ENCODE measurements at places on chromosomes 4 and X.

DNA sequence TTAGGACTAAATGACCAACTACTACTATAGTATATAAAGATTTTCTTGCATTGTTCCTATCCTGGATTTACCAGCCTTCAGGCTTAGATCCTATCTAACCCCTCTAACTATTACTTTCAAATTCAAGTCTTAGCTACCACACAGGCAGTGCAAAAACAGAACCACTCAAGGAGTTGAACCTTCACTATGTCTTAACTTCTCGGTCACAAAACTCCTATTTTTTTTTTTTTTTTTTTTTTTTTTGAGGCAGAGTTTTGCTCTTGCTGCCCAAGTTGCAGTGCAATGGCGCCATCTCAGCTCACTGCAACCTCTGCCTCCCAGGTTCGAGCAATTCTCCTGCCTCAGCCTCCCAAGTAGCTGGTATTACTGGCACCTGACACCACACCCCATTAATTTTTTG, 6.3 kb upstream of the FAM200B start:
- no peak for DNase-seq

DNA sequence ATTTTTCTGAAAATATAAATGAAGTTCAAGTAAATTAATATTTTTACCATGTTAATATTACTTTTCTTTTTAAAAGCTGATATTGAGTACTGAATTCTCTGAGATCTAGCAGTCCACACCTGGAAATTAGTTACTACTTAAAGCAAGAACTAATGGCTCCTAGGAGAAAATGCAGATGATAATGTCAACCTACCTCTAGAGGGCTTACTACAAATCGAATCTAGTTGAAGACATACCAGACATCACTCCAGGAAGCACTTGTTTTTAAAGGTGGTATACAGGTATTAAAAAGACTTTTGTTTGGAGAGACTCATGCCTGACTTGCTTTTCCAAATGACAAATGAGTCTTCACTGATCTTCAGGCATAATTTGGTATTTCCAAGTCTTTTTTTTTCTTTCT, 516.4 kb upstream of the BOD1L1 start:
- no peak for DNase-seq

DNA sequence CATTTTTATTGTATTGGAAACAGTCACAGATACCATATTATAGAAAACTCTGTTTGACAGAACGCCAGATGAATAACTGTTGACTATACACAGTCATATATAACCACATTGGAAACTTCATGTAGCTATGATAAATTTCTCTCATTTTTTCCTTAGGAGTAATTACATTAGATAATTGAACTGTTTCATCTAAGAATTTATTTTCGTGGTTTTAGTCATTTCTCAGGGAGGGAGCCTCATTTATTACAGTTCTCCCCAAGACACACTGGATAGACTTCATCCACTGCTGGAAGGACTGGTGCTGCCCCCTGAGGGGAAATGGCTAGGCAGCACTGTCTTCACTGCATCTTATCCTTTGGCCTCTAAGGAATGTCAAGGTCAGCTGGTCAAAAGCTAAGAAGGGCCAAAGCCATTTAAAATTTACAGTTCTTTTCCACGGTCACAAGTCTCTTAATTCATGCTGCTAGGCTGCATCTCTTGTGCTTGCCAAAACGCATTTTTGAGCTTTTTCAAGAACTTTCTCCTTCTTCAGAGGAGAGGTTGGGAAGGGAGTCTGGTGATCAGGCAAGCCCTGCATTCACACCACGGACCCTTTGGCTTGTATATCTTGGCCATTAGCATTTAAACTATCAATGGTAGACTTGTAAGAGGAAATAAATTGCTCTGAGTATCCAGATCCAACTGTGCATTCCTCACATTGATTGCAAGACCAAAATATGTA, 145.1 kb downstream of the CBR4 start:
- DNase-seq = no peak

GRCh38 chrX:130094696-130095095, 15.6 kb downstream of the ELF4 start:
- no peak for DNase-seq

GRCh38 chr4:169071747-169072146, 61.7 kb upstream of the CBR4 start:
- no peak for DNase-seq

DNA sequence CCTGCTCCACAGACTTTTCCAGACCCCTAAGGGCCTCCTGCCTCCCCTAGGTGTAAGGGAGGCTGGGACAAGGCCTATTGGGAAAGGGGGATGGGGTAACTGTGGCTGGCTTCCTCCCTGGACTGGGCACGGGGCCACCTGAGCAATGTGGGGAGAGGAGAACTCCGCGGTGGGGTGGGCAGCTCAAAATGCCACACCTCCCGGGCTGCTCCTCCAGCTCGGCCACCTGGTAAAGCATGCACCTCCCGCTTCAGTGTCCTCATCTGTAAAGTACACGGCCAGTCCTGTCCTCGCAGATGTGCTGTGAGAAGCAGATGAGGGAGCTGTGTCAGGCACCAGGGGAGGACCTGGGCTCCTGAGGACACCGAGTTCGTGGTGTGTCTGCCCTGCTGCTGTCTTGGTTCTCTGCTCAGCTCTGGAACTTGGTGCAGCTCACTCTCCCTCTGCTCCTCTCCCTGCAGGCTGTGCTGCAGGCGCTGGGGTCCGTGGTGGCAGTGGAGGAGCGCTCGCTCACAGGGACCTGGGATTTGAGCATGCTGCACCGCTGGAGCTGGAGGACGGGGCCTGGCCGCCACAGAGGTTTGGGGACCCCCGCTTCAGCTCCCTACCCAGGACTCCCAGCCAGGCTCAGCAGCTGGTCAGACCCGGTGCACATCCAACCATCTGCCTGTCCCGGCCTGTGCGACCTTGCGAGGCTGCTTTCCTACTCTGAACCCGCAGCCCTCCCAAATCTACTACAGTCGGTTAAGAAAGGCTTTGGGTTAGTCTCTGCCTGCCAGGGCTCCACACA, 20.8 kb upstream of the MRFAP1 start:
- DNase-seq = no peak

- DNase-seq = no peak
Measured at GRCh38 chr4:181702864-181703495, 540.2 kb upstream of the TENM3 start.

- no peak for DNase-seq
Measured at GRCh38 chr4:77202491-77202890, 45.5 kb downstream of the CCNG2 start.

DNA sequence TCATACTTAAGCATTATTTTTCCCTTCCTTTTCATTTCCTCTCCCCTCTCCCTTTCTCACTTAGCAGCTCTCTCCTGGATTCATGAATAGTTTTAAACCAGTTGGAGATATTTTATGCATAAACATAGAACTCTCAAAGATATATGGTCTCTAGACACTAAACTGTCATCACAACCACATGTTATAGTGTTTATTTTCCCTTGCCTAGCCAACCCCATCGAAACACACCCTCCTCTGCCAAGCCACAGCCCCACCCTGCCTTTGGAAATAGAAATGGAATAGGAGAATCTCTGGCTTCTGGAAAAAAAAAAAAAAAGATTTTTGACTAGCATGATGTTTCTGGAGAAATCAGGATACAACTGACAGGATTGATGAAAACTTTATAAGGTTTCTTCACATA, 64.8 kb upstream of the RBPJ start:
- DNase-seq = no peak

DNA sequence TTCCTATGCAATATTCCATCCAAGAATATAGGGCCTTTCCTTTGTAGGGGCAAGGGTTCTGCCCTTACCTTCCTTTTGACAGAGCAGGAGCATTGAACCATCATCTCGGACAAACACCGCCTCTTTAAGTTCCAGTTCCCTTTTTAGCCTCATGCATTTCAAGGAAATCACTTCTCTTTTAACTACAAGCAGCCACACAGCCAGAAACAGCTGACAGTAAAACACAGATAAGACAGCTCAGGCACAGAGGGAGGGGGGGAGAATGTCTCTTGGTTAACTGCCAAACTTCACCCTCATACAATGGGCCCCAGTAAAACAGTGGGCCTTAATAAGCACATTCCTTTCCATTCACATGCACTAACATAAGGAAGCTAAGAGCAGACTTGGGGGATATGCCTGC, 648.3 kb downstream of the GABRG1 start:
- DNase-seq = no peak

- no peak for DNase-seq
Measured at GRCh38 chr4:154277172-154277571, 214.4 kb downstream of the DCHS2 start.

DNA sequence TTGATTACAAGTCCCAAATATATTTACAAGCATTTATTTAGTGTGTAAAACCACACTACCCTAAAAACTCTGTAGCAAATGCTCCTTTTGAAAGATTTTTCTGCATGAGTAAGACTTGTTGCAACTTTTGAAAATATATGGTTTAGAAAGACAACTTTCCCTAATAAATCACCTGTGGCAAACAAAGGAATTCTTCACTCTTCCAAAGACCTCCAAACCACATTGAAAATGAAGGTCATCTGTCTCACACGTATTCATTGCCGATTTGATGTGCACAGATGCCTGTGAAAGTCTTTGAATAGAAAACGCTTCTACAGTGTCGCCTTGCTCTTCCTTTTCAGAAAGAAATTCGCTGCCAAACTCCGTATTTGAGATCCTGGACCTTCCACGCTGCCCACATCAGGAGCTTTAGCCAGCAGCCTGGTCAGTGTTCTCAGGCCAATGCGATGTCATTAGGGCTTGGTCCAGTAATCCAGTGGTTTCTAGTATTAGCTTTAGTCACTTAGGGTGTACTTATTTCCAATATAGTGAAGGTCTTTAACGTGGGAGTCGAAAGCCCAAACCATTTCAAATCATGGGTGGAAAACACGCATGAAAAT, 22.2 kb downstream of the SPINK2 start:
- no peak for DNase-seq

DNA sequence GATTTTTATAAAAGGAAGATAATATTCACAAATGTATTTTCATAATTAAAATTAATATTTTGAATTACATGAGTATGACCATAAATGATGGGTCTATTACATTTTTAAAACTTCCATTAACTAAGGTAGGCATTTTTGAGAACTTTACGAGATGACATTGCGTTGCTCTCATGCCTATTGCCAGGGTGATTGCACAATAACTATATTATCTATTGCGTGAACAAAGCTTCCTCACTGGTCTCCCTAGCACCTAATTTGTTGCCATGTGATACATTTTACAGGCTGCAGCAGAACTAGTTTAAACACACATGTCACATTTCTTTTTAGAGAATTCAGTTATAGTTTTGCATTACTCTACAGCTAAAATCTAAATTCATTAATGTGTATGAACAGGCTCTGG, 289.7 kb upstream of the GRID2 start:
- DNase-seq = no peak

DNA sequence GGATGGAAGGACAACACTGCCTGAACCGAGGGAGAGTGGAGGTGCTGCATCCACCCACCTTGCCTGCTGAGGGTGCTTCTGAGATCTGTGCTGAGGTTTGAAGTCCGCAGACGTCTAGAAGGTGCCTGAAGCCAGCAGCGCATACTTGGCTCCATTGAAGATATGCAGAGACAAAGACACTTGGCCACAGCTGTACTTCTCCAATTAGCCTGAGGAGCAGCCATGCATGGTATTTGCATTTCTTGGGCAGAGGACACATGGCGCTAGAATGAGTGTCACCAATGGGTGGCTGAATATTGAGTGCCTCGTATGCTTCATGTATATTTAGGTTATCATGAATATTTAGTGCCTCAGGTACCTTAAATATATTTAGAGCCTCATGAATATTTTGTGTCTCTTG, 128.7 kb upstream of the ATP6AP2 start:
- no peak for DNase-seq

GRCh38 chr4:109728385-109728784, 1.5 kb downstream of the PLA2G12A start:
- DNase-seq = no peak

DNA sequence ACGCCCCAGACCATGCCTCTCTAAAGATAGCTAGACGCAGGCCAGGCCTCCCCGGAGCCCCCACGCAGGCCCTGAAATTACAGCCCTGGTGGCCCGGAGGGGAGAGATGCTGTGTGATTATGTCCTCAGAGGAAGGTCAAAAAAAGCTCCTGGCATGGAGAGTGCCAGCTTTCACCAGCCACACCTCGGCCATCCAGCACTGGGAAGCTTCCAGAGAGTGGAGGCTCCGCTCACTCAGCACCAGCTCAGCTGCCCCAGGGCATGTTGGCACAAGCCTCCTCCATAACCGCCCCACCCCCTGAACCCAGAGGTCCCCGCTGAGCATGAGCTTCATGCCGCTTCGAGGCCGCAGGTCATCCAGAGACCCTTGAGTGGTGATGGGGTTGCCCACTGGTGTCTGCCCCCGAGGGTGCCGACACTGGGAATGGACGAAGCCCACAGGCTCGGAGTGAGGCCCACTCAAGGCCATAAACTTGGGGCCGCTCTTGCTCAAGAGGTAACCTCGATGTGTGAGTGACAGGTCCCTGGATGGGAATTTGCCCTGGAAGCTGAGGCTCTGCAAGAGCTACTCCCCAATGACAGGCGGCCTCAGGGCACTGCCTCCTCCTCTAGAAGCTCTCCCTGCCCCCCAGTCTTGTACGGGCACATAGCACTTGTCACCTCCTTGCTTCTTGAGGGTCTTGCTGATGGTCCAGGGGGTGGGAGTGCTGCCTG, 4.4 kb upstream of the BGN start:
- DNase-seq = no peak

- no peak for DNase-seq
Measured at GRCh38 chrX:134396174-134396573, 63.8 kb upstream of the HPRT1 start.

GRCh38 chr4:87506974-87507701, 22.0 kb downstream of the SPARCL1 start:
- DNase-seq = no peak

DNA sequence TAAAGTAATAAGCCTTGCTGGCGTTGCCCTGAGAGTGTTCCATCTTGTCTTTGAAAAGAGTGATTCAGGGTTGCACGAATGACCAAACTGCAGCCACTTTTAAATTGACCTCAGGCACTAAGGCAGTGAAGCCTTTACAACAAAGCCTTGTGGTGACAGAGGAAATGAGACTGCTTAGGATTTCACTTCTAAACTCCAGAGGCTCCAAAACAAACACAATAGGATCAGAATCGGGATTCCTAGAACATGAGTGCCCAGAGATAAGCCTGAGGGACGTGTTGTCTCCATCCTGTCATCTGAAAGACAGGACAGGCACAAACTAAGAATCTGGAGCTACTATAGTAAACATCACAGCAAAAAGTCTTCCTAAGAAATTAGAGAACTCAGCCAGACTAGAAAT, 405.2 kb downstream of the PPARGC1A start:
- DNase-seq = no peak

- DNase-seq = no peak
Measured at GRCh38 chrX:34918091-34918736, 24.4 kb upstream of the FAM47B start.

GRCh38 chrX:77949840-77950239, 19.6 kb downstream of the PGAM4 start:
- no peak for DNase-seq

- no peak for DNase-seq
Measured at GRCh38 chrX:47638816-47639215, 9.1 kb upstream of the CFP start.

Data from HuH-7.5 (cell line).